SJSA1 (cell line): ENCODE measurements at places on chromosomes 3 and 15.

- peak; percentile 56 for DNase-seq
Measured at GRCh38 chr15:41606997-41607396, 48.0 kb downstream of the TYRO3 start.

- no peak for DNase-seq
Measured at GRCh38 chr15:88805031-88805780, 2.0 kb downstream of the ACAN start.

DNA sequence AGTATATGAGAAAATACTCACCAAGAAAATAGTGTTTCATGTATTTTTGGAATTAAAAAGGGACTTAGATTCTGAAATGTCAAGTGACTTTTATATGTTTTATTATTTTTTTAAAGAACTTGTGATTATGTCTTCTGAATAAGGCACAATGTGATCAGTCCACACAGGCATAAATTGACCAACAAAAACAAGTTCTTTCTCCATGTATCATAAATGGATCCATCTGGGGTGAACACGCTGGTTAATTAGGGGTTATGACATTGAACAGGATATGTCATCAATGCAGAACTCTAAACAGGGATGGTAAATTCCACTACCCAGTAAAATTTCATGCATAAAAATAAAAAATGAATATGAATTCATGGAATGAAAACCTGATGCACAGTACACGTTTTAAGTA lies 31.3 kb upstream of the PIK3CA start:
- no peak for DNase-seq

GRCh38 chr3:187958432-187959003 lies 195.4 kb upstream of the LPP start:
- no peak for DNase-seq

GRCh38 chr3:25007974-25008658 lies 419.9 kb upstream of the RARB start:
- no peak for DNase-seq

GRCh38 chr3:115409596-115409995 lies 213.7 kb upstream of the GAP43 start:
- DNase-seq = no peak

DNA sequence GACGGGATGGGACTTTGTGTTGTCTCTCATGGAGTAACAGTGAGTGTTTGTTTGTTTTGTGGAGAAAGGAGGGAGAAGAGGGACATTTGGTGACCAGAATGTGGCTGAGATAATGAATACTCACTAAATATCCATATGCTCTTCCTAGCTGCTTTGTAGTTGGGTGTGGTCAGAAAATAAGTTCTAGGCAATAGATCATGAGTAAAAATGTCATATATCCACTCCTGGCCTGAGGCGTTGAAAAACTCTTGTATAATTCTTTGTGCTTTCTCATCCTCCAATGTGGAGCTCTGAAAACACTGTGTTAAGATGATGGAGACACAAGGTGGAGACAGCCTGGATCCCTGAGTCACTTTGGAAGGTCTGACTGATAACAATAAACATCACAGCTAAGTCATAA lies 28.0 kb upstream of the IL16 start:
- DNase-seq = no peak

DNA sequence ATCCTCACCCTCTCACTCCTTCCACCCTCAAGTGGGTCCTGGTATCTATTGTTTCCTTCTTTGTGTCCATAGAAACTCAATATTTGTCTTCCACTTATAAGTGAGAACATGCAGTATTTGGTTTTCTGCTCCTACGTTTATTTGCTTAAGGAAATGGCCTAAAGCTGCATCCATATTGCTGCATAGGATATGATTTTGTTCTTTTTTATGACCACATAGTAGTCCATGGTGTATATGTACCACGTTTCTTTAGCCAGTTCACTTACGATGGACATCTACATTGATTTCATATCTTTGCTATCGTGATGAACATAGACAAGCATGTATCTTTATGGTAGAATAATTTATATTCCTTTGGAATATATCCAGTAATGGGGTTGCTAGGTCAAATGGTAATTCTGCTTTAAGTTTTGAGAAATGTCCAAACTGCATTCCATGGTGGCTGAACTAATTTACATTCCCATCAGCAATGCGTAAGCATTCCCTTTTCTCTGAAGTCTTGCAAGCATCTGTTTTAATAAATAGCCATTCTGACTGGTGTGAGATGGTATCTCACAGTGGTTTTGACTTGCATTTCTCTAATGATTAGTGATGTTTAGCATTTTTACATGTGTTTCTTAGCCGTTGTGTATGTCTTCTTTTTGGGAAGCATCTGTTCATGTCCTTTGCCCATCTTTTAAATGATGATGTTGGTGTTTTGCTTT lies 650.2 kb downstream of the ZNF385D start:
- DNase-seq = no peak

DNA sequence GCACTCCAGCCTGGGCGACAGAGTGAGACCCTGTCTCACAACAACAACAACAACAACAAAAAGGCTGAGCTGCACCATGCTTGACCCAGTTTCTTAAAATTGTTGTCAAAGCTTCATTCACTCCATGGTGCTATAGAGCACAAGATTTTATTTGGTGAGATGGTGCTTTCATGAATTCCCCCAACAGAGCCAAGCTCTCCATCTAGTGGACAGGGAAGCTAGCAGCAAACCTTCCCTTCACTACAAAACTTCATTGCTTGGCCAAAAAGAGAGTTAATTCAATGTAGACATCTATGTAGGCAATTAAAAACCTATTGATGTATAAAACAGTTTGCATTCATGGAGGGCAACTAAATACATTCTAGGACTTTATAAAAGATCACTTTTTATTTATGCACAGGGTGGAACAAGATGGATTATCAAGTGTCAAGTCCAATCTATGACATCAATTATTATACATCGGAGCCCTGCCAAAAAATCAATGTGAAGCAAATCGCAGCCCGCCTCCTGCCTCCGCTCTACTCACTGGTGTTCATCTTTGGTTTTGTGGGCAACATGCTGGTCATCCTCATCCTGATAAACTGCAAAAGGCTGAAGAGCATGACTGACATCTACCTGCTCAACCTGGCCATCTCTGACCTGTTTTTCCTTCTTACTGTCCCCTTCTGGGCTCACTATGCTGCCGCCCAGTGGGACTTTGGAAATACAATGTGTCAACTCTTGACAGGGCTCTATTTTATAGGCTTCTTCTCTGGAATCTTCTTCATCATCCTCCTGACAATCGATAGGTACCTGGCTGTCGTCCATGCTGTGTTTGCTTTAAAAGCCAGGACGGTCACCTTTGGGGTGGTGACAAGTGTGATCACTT lies 2.0 kb downstream of the CCR5 start:
- no peak for DNase-seq

- no peak for DNase-seq
Measured at GRCh38 chr3:159859836-159860235, 128.8 kb upstream of the IL12A start.

DNA sequence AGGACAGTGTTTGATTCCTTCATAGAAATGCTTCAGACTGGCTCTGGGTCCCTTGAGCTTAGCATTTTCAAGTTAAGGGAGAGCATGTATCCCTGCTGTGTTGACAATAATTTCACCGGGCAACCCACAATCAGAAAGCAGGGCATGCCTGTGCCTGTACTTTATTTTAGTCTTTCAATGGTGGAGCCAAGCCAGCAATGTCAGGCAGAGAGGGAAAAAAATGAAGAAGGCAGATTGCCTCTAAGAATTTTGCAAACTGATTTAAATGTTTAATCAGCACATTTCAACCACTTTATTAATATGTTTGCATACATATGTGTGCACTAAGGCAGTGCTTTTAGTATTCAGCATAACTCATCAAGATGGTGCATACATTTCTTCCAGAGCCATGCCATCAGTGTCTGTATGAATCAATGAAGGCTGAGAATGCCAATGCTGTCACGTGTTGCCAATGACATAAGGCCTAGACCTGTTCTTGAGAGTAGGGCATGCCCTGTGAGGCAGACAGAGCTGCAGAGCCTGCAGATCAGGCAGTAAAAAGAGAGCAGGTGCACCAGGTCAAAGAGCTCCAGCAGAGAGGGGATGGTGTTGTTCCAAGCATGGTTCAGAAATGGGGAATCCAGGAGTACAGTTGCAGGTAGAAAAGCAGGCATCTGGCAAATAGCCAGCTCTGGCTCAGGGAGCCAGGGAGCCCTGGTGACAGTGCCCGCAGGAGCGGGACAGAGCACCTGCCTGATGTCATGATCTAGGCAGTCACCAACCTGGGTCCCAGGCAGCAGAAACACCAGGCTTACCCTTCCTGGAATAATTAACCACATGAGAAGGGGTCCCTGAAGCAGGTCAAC lies 508.5 kb downstream of the GABRG3 start:
- DNase-seq = no peak

DNA sequence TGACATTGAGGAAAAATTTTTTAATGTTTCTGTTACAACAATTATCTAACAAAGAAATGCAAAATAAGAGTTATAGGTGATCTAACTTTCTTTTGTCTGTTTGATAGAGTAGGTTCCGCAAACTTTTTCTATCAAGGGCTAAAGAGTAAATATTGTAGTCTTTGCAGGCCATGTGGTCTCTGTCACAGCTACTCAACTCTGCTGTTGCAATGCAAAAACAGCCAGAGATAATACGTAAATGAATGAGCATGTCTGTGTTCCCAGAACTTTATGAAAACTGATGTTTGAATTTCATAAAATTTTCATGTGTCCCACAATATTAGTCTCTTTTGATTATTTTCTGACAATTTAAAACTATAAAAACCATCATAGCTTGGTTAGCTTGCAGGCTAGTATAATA lies 73.3 kb downstream of the SLC24A1 start:
- no peak for DNase-seq

DNA sequence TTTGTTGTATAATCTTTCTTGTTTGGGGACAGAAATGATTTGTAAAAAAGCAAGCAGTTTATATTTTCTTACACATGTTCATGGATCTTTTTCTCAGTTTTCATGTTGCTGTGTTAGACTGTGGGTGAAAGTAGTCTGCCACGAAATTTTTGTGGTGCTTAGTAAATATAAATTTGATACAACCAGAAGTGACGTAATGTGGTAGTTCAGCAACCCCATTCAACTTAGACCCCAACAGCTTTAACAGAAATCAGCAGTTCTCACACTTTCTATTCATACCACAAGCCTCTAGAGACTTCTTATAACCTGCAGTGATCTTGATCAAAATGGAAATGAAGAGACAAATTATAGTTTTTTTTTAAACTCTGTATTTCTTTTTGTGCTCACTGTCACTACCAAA lies 120.2 kb upstream of the IGSF10 start:
- no peak for DNase-seq
